ENCODE measurements at places on chromosomes 6 and 20.

DNA sequence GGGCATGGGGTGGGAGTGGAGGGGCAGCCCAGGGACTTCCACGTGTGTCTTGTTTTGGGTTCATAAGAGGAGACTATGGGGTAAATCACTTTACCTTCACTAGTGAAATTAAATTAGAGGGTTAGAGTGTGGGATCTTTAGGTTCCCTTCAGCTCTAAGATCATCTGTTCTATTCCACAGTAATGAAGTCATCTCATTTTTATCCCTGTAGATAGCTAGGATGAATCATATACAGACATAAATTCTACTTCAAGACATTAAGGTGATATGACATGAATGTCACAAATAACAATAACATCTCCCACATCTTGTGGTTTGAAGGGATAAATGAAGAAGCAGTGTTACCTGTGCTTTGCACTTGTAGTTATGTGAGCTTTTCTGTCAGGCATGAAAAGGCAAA, 83.8 kb downstream of the ELOVL4 start:
- DNase-seq, result no peak

GRCh38 chr20:5215672-5216304, 89.0 kb downstream of the CDS2 start:
- DNase-seq, result no peak

GRCh38 chr6:16473908-16474771, 235.8 kb downstream of the GMPR start:
- DNase-seq, result no peak

DNA sequence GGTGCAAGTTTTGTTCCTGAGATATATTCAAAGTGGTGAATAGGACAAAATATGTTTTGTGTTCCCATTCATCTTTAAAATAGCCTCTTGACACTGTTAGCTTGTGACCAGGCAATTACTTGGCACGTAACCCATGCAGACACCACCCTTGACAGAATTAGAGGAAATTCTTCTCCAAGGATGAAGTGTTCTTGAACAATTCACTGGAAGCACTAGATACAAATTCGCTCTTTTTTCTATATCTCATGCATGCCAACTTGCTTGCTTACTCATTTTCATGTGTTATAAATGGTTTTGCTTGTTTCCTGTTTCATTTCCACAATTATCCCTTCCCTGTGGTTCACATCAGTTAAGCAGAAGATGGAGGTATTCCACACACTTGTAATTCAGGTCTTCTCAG, 105.2 kb upstream of the MAN1A1 start:
- DNase-seq, result no peak
